ENCODE measurements at places on chromosomes 3 and 15.

DNA sequence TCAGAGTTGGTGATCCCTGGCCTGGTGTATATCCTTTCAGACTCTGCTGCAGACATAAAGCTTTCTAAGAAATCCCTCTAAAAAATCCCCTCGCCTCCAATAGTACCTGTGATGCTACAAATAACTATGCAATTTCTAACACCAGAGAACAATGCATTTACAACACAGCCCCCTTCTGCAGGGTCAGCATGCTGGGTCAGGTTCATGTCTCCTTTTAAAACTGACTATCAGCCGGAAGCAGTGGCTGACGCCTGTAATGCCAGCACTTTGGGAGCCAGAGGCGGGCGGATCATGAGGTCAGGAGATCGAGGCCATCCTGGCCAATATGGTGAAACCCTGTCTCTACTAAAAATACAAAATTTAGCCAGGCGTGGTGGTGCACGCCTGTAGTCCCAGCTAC is 77.0 kb upstream of the SPATA12 start:
- no peak for DNase-seq

DNA sequence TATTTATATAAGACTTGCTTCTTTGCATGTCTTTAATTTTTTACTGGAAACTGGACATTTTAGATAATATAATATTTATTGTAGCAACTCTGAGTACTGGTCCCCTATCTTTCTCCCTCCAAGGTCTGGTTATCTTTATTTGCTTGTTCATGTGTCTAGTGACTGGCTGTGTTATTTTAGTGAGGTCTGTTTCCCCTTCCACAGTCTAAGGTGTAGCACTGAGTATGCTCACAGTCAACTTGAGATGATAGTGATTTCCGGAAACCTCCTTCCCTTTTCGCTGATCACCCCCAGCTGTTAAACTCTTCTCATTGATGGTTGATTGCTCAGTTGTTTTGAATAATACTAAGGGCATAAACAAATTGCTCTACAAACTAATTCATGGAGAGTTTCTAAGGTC is 37.0 kb downstream of the PCNP start:
- no peak for DNase-seq

- DNase-seq: no peak
Measured at GRCh38 chr15:57746786-57747185, 40.3 kb downstream of the POLR2M start.

DNA sequence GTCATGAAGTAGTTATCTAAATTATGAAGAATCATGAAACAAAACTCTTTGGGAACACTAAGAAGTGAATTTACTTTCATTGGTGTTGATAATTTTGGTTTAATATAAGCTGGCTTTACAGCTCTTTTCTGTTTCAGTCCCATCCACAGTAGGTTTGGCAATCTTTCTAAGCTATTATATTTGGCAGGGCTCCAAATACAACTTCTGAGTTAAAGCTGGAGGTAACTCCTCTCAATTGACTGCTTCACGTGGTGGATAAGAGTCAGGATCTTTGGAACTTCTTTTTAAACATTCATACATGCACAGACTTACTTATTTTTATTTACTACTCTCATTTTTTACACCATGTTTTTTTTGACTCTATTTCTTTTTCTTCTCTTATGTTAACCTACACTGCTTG is 106.5 kb upstream of the EPHA3 start:
- no peak for DNase-seq

GRCh38 chr3:69420781-69421520 is 35.1 kb upstream of the FRMD4B start:
- no peak for DNase-seq

GRCh38 chr3:46485779-46486175 is 12.0 kb upstream of the RTP3 start:
- no peak for DNase-seq

GRCh38 chr3:27194861-27195483 is 174.2 kb downstream of the NEK10 start:
- no peak for DNase-seq

GRCh38 chr15:58447271-58448010 is 15.7 kb downstream of the LIPC start:
- no peak for DNase-seq

DNA sequence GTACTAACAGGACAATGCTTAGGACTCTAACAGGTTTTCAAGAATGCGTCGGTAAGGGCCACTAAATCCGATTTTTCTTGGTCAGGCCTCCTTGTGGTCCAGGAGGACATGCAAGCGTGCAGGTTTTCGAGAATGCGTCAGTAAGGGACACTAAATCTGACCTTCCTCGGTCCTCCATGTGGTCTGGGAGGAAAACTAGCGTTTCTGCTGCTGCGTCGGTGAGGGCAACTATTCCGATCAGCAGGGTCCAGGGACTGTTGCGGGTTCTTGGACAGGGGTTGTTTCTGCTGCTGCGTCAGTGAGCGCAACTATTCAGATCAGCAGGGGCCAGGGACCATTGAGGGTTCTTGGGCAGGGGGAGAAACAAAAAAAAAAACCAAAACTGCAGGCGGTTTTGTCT is 7.8 kb upstream of the UBP1 start:
- DNase-seq: no peak

- DNase-seq: no peak
Measured at GRCh38 chr3:22495241-22495640, 707.9 kb upstream of the UBE2E2 start.

DNA sequence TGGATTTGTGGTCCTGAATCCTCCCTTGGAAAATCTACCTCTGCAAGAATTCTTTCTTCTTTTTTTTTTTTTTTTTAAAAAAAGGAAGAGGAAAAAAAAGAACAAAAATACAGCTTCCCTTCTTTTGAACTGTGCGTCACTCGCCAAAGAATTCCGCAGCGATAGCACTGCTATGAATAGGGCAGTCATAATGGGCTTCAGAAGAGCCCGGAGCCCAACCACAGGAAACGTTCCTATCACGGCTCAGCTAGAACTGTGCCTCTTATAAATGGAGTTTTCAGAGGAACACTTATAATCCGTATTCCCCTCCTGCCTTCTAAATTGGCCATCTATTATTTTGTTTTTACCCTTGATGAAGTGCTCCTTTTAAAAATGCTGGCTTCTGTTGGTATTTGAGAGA is 227.7 kb downstream of the ADAMTS17 start:
- no peak for DNase-seq
